ENCODE measurements at places on chromosomes 1 and 21.
A peak's percentile ranks its signal among the peaks of the same experiment; 100 is the strongest.

DNA sequence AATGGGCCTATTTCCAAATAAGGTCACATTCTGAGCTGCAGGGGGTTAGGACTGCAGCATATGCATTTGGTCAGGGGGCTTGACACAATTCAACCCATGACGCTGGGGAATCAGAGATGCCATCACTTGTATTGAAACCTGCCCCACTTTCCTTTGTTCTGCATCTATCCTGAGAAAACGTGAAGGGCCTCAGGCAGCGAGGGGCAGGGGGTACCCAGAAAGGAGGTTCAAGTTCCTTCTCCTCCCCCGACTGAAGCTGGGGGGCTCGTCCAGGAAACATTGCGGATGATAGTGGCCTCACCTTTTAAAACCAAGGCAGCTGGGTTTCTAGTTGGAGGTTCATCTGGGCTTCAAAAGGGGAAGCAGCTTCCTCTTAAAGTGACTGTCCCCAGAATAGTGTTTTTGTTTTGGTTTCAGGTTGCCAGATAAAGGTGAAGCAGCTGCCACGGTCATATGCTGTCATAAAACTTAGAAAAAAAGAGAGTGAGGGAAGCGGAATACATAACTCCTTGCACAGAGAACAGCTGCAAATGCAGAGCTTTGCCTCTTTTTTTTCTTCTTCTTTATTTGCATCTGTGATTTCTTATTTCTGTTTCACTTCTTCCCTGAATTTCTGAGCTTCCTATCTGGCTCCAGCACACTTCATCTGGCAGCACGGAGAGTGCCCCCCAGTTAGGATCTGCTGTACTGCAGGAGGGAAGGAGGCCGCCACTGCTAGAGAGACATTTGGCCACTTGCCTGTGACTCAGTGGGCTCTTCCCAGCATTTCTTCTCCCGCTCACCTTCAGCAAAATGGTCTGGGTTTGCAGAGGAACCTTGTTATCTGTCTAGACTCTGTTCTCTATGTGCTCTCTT, 142.0 kb downstream of the AJAP1 start:
- no peak for DNase-seq

DNA sequence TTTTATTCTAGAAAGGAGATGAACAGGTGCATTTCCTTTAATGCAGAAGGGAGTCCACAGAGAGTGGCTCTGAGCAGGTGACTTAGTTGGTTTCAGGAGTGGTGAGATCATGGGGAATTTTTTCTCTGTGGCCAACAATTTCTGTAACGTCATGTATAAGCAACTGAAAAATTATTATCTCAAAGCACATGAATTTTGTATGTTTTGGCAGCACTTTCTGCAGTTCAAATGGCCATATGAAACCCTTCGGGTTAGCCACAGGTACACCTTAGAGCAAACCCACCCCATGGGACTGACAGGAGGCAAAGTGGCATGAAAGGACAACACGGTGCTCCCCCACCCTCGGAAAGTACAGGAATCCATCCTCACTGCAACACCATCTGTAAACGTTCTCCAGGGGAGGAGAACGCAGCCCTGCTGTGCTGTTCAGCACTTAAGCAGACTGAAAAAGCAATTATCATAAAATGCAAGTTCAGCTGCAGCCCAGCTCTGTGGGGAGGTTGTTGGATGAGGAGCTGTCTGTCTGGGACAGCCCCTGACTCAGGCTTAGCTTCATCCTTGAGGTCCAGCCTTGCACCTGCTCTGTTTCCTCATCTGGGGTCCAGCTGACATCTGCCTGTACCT, 55.8 kb upstream of the CLDN14 start:
- no peak for DNase-seq

- no peak for DNase-seq
Observed at GRCh38 chr1:224545571-224545970, 70.5 kb upstream of the CNIH3 start.

GRCh38 chr21:32940079-32941014, 85.4 kb upstream of the OLIG2 start:
- DNase-seq, result peak; percentile 56

DNA sequence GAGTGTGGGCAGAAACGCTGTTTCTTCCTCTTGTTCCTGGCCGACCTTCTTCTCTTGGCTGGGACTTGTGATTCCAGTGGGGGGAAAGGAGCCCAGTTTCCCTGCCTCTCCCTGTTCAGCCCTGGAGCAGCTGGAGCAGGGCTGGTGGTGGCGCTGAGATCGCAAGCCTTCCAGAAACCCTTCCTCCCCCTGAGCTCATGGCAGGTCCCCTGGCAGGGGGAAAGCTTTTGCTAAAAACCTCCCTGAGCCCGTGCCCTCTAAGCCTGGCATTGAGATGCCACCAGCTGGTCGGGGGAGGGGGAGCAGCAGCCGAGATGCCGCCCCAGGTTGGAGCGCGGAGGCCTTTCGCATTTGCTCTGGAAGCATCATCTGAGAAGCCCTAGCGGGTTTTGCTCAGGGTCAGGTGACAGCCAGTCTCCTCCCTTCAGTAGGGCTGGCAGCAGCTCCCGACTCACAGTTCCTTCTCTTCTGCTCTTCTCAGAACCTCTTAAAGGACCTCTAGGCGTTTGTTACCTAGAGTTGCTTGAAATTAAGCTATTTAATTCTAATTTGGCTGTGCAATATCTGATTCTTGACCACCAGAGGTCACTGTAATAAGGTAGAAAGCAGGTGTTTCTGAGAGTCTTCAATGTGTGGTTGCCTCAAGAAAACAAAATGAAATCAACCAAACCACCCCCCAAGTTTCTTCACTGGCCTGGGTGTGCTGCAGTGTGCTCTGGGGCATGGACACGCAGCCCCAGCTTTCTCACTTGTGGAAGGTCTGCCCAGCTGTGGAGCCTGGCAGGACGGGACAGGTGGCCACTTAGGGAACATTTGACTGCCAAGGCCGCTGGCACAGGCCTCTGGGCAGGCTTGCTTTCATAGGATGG, 257.3 kb downstream of the CAMTA1 start:
- peak; percentile 42 for DNase-seq

Measured in ELF-1 (cell line).